ENCODE measurements at places on chromosomes 12 and 14. TPM values are rescaled to one million over a fixed set of nuclear protein-coding genes. Genes with fewer than 3 reads are reported as not detected.
A peak's percentile ranks its signal among the peaks of the same experiment; 100 is the strongest.

- DNase-seq = no peak
These were observed 11.0 kb downstream of the PXMP2 start for GRCh38 chr12:132698341-132698740.

DNA sequence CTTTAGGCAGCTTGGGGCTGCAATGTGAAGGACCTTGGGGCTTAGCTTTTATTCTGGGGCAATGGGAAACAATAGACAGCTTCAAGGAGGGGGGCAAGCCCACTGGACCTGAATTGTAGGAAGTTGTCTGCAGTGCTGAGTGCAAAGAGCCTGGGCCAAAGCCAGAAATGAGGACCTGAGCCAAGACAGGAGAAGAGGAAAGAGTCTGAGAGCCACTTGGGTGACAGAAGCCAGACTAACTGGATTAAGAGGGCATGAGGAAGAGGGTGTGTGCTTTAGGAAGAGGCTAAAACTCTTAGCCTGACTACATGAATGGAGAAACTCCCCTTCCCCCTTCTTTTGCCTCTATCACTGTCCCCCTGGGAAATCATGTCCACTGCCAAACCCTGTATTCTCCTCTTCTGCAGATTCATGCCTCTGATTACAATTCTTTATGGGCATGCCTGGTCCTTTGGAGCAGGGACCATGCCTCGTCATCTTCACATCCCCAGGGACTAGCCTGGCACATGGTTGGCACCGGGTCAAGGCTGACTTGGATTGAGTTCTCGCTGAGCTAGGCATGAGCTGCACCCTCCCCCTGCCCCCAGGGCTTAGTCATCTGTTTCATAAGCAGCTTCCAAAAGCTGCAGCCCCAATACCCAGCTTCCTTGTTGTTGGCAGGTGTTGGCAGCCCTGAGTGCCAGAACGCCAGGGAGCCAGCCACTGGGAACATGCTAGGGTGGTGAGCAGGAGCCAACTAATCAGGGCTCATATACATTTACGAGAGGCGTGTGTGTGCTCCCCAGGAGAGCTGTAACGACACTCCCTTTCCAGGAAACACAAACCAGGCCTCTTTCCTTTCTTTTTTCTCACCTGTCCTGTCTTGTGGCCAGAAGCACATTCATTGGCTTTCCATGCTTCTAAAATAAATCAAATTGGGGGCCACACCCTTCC, 27.7 kb upstream of the JDP2 start:
- peak; percentile 93 for DNase-seq

DNA sequence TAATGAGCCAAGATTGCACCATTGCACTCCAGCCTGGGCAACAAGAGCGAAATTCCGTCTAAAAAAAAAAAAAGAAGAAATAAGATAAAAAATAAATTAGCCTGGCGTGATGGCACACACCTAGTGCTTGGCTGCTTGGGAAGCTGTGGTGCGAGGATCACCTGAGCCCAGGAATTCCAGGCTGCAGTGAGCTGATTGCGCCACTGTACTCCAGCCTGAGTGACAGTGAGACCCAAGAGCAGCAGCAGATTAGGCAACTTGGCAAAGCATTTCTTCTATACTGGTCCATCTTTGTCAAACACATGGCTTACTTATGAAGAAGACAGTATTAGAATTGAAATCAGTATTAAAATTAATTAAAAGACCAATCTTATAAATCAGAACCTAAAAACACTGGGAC, 6.3 kb downstream of the GON7 start:
- DNase-seq = no peak

TGM1 gene
- 0.40 TPM for total RNA-seq

- no peak for DNase-seq
These were observed at the start of gene TCL1B for GRCh38 chr14:95685978-95686922. TSS of gene TCL1B (plus strand) at chr14:95686426. CDS start at chr14:95686468, 42 bp downstream.

RASSF9 gene
- 2.9 TPM for total RNA-seq
